ENCODE measurements at places on chromosomes 5 and 9.

DNA sequence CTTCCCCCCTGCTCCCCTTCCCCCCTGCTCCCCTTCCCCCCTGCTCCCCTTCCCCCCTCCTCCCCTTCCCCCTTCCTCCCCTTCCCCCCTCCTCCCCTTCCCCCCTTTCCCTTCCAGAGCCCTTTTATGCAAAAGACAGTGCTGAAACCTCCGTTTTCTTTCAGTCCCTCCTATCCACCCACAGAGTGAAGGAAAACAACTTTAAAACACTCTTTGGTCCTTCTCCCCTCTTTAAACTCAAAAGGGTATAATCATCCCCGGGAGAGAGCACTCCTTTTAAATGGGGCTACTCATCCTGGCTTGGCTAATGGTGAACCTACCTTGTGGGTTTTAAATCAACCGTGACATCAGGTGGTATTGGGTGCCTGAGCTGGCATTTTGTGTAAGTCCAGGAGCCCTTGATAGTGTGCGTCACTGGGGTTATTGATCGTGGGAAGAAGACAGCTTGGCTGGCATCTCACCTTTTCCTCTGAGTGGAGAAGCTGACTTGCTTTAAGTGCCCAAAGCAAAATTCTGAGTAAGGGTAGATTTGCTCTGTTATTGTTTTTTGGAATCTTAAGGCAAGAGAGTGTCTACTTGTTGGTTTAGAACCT is 2.7 kb downstream of the LARP1 start:
- no peak for DNase-seq

DNA sequence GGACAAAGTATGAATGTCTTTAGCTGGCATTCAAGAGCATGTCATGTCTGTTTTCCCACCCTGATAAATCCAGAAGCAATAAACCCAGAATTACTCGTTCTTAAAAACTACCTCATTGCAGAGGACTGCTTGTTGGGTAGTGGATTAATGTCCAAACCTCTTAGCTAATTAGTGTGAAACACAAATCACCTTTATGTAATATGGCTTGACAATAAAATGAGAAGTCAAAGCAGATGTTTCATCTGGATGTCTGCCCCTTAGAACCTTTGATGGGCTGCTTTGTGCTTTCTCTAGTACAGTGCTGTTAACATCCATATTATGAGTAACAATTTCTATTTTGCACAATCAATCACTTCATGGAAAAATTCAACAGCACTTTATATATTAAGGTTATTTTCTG is 149.1 kb upstream of the TUT7 start:
- no peak for DNase-seq

- DNase-seq = no peak
These were observed at the start of gene OGN for GRCh38 chr9:92404042-92404836. OGN (minus strand) TSS chr9:92404578; CDS start chr9:92403407, 1,171 bp downstream.

- DNase-seq = no peak
These were observed 7.4 kb upstream of the AGGF1 start for GRCh38 chr5:77022511-77023417.

DNA sequence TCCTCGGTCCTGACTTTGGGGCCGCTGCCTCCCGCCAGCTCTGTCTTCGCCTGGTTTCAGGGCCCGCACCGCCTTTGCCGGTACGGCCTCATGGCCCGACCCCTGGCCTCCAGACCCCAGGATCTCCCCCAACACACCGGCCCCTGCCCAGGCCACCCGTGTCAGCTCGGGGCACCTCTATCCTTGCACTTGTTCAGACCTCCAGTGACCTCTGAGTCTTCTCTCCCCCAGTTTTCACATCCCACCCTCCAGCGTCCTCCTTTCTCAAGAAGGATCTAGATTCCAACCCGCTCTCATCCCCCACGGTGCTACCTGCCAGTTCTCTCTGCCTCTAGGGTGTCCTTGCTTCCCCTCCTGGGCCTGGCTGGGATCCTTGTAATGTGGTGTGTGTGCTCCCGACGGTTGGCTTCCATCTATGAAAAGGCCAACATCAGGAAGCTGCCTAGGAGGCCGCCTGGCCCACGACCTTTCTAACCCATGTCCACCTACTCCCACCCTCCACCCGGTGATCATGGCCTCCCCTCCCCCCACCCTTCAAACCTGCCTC is 61.1 kb downstream of the SPATA31C2 start:
- no peak for DNase-seq
